ENCODE measurements at places on chromosomes 11 and 22.

GRCh38 chr11:66905631-66906030 is 48.8 kb downstream of the LRFN4 start:
- DNase-seq: no peak

DNA sequence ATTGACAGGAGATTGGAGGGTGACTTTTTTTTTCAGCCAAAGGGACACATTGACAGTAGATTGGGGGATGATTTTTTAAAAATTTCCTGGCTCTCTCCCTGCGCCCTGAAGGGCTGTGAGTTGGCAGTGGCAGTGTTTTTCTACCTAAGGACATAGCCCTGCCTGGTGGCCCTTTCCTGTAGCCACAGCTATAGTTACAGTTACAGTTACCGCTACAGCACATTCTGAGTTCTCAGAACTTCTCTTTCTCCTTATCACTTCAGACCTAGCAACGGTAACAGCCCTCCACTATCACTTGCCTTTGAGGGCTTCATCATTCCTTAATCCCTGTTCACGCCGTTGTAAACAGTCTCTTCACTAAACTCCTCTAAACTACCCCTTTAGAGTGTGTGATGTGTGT is 684 bp downstream of the MRGPRX2 start:
- no peak for DNase-seq

DNA sequence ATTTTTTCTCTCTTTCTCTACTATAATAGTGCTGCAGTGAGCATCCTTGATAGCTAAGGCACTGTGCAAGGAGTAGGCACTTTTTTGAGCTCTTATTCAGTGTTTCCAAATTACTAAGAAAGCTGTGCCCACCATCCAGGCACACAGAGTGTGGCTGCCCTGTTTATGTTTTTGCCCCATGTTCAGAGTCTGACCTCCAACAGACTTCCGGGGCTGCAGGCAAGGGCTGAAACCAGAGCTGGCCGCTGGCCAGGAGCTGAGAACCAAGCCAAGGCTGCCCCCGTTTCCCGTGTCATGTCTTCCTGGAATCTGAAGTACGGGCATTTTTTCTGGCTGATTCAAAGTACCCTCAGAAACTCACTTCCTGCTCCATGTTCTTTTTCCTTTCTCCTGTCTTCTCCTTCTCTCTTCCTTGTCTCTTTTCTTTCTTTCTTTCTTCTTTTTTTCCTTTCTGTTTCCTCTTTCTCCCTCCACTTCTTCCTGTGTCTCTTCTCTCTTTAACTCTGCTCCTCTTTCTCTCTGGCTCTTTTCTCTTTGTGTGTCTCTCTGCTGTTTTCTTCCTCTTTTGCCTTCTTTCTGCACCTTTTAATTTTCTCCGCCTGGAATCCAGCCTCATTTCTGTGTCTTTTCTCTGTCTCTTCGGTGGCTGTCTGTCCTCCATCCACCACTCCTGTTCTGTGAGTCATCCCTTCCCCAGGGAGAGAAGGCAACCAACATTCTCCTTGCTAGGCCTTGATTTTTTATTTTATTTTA is 17.0 kb upstream of the KCTD14 start:
- DNase-seq: peak; percentile 90

GRCh38 chr11:110147962-110148709 is 54.9 kb downstream of the ZC3H12C start:
- peak; percentile 93 for DNase-seq

DNA sequence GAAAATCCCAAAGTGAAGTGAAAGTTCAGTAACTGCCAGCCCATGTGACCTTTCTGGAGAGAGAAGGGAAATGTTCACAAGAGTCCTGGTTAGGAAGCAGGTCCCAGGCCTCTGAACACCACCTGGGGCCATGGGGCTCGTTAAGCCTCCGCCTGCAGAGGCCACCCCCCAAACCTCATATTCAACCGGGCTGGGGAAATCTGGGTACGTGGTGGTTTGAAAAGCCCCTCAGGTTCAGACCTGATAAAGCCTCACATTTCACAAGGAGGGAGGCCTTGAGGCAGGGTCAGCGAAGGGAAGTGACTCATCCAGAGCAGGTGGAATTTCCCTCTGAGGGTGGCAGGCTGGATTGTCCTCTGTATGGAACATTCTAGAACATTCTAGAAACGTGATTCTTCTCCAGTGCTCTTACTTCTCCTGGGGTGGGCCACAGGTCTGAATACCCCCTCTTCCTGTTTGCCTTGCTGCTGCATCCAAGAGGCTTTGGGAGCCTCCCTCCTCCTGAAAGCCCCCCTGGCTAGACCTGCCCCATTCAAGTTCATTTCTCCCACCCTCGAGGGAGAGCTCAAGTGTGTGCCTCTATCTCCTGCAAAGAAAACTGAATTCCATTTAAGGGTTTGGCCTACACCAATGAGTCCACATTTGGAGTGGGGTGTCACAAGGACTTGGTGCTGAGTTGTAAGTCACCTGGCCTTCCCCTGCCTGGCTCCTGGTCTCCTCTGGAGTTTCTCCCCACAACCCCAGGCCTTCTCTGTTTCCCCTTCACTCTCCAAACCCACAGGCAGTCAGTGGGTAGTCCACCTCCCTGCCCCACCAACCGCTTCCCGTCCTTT is 6.3 kb downstream of the FXYD2 start:
- DNase-seq: peak; percentile 43

DNA sequence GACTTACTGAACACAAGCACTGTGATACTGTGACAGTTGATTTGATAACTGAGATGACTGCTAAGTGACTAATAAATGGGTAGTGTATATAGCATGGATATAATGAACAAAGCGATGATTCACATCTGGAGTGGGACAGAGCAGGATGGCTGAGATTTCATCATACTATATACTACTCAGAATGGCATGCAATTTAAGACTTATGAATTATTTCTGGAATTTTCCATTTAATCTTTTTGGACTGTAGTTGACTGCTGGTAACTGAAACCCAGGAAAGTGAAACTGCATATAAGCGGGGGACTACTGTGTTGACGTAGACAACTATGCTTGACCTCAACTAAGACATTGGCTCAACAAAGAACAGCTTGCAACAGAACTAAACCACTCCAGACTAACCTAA is 20.0 kb upstream of the NUCB2 start:
- peak; percentile 98 for DNase-seq

- peak; percentile 80 for DNase-seq
Measured at GRCh38 chr11:124301548-124301947, 12.2 kb downstream of the OR8D1 start.

GRCh38 chr11:119486691-119487259 is 63.8 kb upstream of the THY1 start:
- no peak for DNase-seq

DNA sequence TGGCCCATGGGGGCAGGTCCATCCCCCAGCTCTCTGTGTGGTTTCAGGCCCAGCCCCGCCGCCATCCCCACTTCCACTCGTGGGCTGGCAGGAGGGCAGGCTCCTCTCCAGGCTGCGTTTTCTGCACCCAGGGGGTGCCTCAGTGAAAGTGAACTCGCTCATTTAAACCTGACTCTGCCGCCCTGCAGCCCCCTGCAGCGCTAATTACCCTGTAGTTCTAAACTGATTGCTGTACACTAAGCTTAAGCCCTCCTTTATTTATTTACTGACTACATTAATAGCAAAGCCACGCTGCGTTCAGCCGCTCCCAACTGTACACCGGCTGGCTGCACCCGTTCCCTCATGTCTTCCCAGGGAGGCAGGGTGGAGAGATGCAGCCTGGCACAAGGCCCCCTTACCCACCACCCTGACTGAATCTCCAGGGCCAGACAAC is 36.6 kb upstream of the NNMT start:
- no peak for DNase-seq

DNA sequence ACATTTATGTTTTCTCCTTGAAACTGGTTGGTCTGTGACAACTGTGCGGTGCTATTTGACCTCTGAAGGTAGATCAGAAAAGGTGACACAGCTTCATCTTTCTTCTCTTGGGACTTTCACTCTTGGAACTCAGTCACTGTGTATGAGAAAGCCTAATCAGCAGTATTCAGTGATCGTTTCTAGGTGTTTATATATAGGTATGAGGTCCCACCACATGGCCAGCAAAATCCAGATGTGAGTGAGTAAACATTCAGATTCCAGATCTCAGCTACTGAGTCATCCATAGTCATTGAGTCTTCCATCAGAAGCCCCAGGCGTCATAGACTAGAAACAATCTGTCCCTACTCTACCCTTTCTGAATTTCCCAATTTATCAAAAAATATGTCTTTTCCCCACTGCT is 117.3 kb upstream of the CTSC start:
- DNase-seq: peak; percentile 33

GRCh38 chr11:31445621-31446020 is 63.8 kb downstream of the IMMP1L start:
- DNase-seq: no peak

All from fibroblast of lung (primary cell).